ENCODE measurements at places on chromosomes 1 and 21.

- DNase-seq = no peak
Observed at GRCh38 chr1:119721896-119722295, 10.2 kb downstream of the PHGDH start.

- no peak for DNase-seq
Observed at GRCh38 chr1:159009704-159010361, at the start of gene IFI16. Gene IFI16, plus strand, starts transcription at chr1:159009907. Its CDS starts 4,774 bp downstream, at chr1:159014681.

DNA sequence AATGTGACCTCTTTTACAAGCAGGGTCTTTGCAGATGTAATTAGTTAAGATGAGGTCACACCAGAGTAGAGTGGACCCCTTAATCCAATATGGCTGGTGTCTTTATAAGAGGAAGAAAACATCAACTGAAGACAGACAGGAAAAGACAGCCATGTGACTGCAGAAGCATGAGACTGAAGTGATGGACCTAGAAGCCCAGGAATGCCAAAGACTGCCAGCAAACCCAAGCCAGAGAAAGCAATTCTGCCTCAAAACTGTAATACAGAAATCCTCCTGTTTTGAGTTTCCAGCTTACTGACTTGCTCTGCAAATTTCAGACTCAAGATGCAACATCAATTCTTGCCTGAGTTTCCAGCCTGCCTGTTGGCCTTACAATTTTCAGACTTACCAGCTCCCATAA is 17.3 kb downstream of the ENAH start:
- DNase-seq = no peak

DNA sequence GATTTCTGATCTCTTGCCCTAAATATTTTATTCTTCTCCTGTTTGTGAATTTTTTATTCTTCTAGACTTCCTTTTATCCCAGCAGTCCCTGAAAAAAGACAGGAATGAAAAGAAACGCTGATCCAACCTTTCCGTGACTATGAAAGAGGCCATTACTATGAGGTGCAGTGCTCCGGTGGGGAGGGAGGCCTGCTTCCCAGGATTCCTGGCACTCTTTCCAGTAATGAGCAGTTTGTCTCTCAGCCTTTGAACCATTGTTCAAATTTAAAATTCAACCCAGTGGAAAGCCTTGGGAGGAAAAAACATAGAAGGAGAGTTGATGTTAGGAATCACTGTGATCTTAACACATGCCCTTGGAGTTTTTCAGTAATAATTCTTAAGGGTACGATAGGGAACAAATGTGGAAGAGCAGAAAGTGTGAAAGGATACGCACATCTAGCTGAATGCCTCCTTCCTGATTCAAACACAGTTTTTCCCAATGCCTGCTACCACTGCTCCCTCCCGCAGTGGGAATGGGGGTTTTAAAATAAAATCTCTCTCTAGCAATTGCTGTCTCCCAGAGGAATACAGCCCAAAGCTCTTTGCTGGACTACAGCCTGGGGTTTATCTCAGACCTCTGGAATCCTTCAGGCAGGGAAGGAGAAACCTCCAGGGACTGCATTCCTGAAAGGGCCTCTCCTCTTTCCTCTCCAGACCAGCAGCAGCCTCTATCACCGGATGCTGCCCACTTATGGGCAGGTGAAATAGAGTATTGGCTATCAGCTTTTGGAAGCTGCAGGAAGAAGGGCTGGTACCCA is 6.1 kb downstream of the IER5 start:
- no peak for DNase-seq

GRCh38 chr1:244092293-244092963 is 41.3 kb downstream of the ZBTB18 start:
- no peak for DNase-seq

DNA sequence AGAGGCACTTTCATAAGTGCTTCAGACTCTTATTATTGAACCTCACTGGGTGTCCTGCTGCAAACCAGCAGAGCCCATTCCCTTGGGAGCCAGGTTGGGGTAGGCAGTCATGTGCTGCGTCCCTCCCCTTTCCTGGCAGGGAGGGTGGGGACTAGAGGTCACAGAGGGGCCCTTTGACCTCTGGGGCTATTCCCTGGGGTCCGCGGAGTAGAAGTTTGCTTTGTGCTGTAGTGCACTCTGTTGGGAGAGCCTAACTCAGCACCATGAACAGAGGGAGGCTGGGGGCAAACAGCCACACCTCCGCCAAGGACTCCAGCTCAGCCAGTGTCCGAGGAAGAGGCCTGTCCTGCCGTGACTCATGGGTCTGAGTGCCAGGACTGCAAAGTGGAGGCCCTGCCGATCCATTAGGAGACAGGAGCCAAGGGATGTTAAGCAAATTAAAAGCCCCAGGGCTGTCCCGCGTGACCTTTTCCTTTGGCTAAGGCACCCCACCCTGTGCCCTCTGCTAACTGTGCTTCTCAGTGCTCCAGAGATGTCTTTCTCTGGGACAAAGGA is 3.0 kb upstream of the IGSF21 start:
- DNase-seq = no peak

DNA sequence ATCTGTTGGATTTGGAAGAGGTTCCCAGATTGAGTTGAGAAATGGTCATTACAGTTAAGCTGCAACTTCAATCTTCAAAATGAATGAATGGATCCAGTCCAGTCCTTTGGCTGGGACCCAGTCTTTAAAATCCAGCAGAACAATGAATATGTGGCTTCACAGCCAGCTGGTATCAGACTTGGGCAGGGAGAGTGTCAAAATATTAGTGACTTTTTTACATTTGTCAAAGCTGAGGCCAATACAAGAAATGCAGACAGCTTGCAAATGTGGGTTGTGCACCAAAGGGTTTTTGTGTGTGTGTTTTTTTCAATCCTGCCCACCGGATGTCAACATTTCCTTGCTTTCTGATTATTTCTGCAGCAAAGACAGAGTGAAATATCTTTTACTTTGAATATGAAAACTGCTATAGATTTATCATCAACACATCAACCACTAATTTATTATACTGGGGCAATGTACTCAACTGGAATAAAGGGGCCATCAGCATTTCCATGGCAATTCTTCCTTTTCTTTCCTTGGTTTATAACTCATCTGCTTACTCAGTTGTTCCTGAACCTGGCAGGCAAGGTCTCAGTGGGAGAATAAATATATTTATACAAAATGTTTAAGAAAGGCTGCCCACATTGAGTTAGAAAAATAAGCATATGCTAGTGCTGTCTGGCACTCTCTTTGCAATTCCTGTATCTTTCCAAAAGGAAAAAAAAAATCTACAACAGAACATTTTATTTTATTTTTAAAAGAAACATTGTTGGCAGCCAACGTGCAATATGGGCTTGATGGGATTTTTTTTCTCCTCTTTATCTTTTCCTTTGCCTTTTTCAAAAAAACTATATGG is 491.6 kb upstream of the C1orf87 start:
- no peak for DNase-seq

GRCh38 chr1:45545019-45545493 is 5.6 kb upstream of the AKR1A1 start:
- no peak for DNase-seq

GRCh38 chr1:191876631-191877030 is 281.6 kb upstream of the RGS18 start:
- peak; percentile 40 for DNase-seq

DNA sequence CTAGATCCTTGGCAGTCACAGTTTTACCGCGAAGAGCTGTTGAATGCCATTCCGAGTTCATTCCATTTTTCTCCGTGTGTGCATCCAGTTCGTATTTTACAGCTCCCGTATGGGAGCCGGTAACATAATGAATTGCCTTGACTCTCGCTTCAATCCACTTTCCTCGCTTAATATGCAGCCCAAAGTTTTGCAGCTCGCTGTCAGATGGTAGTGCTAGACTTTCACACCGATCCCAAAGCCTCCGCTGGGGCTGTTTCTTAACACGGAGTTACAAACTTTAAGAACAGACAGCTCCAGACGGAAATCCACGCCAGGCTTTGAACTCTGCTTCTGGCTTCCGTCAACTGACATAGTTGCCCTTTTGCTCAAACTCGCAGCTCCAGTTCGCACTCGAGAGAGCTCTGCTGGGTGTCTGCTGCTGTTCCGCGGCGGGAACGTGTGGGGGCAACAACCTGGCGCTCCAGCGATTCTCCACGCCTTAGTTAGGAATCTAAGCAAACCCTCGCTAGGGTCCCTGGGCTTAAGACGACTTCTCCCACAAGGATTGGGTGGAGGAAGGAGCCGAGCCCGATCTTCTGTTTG is 3.5 kb upstream of the ARID1A start:
- DNase-seq = peak; percentile 94

Data from NCI-H1417 treated with DMSO at 0.1 percent for 48 hours (cell line).